ENCODE measurements at places on chromosomes 11 and 22. TPM values are rescaled to one million over a fixed set of nuclear protein-coding genes. Genes with fewer than 3 reads are reported as not detected.

DNA sequence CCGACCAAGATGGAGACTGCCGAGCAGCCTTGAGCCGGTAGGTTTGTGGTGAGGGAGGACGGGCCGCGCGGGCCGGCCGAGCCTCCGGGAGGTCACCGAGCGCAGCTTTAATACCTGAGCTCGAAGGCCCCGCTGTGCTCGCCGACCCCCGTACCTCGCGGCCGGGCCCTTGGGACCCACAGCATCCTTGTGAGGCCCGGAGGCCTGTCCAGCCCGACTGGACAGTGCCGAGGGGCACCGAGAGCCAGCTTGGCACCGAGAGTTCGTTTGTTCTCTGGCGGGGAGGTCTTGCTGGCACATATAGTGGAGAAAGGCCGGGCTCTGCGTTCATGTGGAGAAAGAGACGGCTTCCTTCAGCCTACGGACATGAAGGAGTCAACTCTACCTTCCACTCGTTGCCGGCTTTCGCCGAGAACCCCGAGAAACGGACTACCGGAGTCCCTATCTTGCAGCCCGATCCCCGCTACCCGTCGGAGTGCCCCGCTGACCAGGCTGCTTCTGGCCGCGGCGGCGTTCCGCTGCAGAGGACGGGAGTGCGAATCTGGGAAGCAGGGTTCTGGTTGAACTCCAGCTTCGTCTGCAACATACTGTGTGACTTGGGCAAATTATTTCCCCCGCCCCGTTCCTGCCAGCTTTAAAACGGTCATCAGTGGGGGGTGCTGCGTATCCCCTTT is 349 bp downstream of the TSSC4 start:
- DNase-seq: no peak

- no peak for DNase-seq
These were observed 13.5 kb upstream of the UVRAG start for GRCh38 chr11:75801362-75802020.

- DNase-seq: no peak
These were observed 28.4 kb downstream of the TRPC6 start for GRCh38 chr11:101555366-101555765.

Gene HTR3B
- total RNA-seq: not detected

GRCh38 chr11:47004595-47005033 is 68.1 kb downstream of the CSTPP1 start:
- DNase-seq: peak; percentile 58

GRCh38 chr11:66211100-66211499 is 57.3 kb upstream of the RAB1B start:
- DNase-seq: no peak

- DNase-seq: peak; percentile 100
These were observed at the start of the genes CCDC87 and CCS for GRCh38 chr11:66592457-66593302. CCDC87 (minus strand) TSS chr11:66593063; CDS start chr11:66593015, 48 bp downstream. CCS (plus strand) TSS chr11:66593185; CDS start chr11:66593262, 77 bp downstream.

Gene IL18
- 74.7 TPM for total RNA-seq

DNA sequence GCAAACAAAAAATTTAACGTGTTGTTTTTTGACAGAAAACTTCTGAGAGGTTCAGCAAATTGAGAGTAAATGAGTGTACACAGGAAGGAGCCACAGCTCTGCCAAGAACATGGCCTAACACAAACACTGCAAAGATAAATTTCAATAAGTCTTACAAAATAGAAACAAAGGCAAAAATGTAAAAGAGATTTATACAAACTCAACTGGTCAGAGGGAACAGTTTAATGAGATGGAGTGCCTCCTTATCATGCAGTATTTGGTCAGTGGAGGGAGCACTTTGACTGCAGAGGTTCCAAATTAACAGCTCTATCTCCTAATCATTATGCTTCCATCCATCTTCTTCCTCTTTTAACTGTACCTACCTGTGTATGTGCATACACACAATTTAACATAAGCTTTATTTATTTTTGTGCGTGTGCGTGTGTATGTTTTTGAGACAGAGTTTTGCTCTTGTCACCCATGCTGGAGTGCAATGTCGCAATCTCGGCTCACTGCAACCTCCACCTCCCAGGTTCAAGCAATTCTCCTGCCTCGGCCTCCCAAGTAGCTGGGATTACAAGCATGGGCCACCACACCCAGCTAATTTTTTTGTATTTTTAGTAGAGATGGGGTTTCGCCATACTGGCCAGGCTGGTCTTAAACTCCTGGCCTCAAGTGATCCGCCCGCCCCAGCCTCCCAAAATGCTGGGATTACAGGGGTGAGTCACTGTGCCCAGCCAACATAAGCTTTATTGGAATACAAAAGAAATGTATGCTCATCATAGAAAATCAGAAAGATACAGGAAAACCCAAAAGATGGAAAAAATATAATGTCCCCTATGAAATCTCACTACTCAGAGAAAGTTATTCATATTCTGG is 111.9 kb downstream of the MRTFA start:
- DNase-seq: no peak

- no peak for DNase-seq
These were observed 34.5 kb upstream of the ETS1 start for GRCh38 chr11:128621601-128622501.

Gene RNASEH2C
- 31.2 TPM for total RNA-seq

GRCh38 chr11:36509201-36509639 is 852 bp downstream of the TRAF6 start:
- DNase-seq: no peak

Gene KLHL22
- total RNA-seq: 12.3 TPM

- no peak for DNase-seq
These were observed 7.3 kb downstream of the UBE2L6 start for GRCh38 chr11:57560146-57560545.

- DNase-seq: no peak
These were observed 163.4 kb downstream of the CNTN5 start for GRCh38 chr11:99184146-99184545.

DNA sequence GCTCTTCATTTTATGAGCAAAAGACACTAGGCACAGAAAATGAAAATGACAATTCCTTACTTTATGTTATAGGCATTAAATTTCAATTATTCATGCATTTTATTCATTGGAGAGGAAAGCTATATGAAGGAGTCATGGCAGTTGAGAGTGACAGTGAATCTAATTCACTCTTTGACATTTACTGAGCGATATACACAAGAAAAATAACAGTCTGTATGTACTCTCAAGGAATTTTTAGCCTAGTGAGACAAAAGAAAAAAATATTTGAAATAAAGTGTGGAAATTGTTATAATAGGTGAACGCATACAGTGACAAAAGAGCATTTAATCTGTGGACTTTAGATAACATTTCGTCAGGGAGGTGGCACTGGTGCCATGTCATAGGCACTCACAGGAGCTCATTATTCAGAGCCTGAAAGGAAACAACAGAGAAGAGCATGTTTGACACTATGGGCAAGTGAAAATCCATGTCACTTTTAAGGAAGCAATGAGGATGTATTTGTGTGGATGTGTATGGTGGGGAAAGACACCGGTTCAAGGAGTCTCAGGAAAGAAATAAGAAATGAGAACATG is 323.1 kb downstream of the LUZP2 start:
- DNase-seq: no peak

DNA sequence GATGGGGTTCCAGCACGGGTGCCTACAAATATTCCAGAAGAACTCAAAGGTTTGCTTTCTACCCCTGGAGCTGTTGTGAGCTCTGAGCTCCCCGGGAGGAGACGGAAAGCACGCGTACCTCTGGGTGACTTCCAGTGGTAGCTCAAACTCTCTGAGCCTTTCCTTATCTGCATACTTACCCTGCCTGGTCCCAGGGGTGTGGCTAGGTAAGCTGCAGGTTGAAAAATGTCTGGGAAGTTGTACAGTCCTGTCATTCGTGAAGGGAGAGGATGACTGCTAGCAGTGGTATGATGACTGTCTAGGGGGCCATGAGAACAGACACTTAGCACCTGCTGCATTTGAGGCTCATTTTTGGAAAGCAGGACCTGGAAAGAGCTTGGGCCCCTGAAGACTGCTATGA is 111.5 kb downstream of the DSCAML1 start:
- no peak for DNase-seq

GRCh38 chr11:862081-862661 is 19.5 kb downstream of the TSPAN4 start:
- DNase-seq: peak; percentile 73

DNA sequence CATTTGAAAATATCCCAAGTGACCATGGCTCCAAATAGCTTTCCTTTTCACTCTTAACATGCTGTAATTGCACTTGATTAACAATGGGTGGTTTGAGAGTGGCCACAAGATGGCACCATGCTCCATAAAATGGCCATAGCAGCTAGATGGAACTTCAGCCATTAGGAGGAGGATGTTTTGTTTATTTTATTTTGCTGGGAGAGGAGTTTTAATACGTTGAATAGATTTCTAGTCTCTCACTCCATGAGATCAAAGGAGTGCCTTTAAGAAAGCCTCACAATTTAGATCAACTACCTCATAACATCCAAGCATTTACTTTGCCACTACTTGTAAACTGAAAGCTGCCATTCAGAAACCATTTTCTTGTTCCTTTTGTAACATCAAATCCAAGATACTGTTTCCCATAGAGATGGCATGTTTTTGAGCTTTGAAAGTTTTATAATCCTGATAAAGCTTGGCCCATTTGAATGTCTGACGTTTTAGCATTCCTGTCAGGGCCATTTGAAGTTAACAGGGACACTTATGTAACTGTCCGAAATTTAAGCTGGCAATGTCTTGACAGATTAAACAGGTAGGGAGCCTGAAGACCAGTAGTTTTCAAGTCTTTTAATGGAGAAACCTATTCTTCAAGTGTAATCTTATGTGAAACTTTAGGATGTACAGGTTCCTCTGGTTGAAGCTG is 4.7 kb downstream of the FEN1 start:
- peak; percentile 85 for DNase-seq

Gene HTATIP2
- total RNA-seq: 143 TPM

DNA sequence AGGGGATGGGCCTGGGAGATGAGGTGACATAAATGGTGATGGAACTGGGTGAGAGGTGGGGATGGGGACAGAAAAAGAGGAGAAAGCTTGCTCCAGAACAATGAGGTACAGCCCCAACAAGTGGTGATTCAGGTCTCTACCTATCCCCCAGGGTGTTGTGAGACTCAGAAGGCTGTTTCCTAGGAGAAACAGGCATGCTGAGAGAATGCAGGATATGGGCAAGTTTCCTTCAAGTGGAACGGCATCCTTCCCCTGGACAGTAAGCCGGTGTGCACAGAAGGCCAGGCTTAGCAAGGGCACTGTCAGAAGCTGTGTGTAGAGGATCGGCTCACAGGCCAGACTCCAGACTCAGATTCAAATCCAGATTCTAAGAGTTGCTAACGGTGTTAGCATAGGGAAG is 34.1 kb upstream of the CRTAM start:
- no peak for DNase-seq

- DNase-seq: no peak
These were observed 56.3 kb upstream of the YPEL1 start for GRCh38 chr22:21791635-21792625.

DNA sequence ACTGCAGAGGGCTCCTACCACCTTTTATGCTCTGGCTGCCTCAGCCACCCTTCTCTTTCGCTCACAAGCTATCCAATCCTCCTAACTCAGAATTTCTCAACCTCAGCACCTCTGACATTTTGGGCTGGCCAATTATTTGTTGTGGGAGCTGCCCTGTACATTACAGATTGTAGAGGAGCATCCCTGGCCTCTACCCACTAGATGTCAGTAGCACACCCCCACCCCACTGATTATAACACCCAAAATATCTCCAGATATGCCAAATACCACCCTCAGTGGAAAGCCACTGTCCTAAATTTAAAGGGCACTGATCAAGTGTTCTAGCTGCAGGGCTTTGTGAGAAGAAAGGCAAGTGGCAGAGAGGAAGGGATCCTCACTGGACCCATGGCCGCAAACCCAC is 443.1 kb downstream of the SOX6 start:
- no peak for DNase-seq

- peak; percentile 59 for DNase-seq
These were observed 57.0 kb downstream of the LRRC74B start for GRCh38 chr22:21102659-21103267.

Data from left colon (tissue), 2 donors.